ENCODE measurements at places on chromosomes 4 and X.

- DNase-seq: no peak
Measured at GRCh38 chrX:10636337-10636736, 16.0 kb upstream of the MID1 start.

DNA sequence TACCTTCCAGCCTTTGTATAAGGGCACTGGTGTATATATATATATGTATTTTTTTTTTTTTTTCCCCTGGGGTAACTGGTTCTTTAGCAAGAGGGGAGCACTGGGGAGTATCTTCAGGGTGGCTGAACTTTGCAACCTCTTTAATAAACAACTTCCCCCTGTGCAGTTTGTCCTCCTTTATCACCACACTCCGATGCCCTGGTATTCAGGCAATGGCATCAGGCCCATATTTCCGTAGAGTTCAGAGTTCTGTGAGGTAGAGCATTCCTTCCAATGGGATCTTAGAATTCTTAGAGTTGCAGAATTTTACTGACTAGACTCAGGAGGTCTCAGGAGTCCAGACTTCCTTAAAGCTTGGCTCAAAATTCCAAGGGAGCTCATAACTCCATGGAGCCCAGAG lies 24.6 kb downstream of the NYX start:
- DNase-seq: no peak

DNA sequence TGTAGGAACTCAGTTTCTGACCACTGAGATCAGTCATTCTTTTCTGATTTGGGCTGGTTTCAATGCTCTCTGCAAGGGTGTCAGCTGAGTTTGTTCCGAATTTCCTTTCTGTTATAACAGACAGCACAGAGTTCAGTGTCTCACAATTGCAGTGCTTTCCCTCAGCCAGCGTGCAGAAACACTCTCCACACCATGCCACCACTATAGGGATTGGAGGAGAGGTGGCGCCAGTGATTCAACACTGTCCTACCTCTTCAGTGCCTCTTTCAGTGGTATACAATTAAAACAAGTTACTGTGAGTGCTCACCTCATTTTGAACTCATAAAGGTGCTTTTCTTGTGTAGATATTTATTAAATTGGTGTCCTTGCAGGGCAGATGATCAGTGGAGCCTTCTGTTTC lies 413.2 kb upstream of the CXorf51B start:
- no peak for DNase-seq

GRCh38 chrX:9855561-9856283 lies 69.5 kb downstream of the SHROOM2 start:
- DNase-seq: no peak

DNA sequence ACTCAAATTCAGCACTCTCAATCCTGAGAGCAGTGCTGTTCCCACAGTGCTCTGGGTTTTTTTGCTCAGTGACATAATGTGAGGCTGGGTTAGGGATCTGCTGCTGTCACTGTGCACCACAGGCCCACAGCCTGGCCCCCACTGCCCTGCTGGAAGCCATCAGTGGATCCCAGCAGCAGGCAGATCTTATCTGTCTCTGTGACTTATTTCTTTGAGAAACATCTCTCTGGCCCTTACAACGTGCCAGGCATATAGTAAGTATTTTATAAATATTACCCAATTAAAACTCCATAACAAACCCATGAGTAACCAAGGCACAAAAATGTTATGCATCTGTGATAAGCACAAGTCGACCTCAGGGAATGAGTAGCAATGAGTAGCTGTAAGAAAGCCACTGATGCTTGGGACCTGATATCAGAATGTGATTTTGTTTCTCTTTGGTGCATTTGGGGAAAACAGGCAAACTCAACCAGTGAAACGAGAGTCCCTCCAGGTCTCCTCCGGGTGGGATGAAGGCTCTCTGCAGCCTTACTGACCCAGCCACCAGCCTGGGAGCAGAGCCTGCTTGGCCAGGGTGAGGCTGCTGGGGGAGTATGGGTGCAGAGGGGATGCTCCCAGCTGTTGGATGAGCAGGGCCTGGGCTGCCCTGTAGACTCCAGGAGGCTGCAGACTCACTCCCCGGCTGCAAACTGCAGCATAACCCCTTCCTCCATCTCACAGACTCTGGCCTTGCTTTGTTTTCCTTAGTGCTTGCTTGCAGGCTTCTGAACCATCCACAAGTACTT lies 172.7 kb upstream of the LNX1 start:
- no peak for DNase-seq

DNA sequence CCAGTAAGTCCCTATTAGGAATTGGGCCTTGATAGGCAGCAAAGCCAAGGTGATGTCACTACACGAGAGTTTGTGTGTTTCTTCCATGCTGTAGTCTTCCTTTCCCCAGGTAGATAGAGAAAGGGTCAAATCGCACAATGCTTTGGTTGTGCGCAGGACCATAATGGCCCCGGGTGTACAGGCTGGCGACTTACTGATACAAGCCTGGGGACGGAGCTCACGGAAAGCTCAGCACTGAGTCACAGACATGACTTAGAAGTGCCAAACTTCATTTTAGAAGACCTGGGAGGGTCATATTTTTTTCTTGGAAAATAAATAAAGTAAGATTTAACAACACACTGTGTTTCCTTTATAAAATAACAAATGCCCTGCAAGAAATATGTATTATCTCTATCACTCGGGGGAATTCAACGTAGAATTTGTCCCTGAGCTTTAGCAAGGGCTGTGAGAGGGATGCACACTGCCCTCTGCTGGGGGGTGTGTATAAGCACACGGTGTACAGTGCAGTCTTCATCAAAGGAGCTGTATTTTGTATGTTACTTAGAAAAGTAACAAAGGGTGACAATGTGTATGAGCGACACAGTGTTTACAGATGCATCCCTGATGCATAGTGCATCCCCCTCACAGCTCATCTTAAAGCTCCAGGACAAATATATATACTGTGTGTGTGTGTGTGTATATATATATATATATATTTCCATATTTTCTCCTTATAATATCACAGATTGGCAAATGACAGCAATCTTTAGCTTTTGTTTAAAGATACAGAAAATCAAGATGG lies 254.5 kb upstream of the VEGFC start:
- DNase-seq: peak; percentile 66

DNA sequence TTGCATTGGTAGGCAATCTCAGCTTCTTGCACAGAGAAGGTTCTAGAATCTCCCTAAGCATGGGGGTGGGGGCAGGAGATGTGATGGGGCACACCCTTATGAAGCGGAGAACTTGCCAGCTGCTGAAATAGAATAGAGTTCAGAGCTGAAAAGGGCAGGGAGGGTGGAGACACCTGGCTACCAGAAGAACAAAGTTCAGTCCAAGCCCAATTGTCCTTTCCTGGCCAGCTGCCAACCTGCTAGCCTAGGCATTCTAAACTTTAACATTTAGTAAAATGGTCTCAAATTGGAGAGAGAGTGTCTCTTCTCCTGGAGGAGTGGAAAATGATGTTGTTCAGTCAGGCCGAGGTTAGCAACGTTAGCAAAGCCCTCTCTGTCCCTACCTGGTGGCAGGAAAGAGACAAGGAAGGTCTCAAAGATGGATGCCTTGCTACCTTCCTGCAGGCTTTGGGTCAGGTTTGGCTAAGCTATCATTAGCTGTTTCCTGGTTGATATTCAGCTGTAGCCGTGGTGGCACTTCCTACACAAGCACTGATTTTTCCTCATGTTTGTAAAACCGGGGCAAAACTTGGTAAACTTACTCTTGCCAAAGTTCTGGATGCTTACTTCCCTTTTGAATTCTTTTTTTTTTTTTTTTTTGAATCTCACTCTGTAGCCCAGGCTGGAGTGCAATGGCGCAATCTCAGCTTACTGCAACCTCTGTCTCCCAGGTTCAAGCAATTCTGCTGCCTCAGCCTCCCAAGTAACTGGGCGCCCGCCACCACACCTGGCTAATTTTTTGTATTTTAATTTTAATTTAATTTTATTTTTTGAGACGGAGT lies 34.7 kb upstream of the NYX start:
- no peak for DNase-seq

DNA sequence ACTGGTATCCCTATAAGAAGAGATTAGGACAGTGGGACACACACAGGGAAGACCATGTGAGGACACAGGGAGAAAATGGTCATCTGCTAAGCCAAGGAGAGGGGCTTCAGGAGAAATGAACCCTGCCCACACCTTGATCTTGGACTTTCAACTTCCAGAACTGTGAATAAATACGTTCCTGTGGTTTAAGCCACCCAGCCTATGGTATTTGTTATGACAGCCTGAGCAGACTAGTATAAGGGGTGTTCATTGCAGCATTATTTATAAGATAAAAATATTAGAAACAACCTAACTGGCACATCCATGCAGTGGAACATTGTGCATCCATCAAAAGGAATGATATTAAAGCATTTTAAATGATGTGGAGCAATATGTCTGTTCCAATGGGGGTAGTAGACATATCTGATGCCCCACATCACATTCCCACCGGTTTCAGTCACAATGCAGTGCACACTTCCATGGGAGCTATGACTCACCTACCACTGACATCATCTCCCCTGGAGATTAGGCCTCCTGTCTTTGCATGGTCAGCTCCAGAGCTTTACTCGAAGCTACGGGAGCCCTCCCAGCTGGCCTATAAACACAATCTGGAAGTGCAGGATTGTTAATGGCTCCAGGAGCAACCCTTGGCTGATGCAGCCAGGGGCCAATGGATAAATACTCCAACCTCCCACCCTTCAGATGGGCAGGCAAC lies 38.9 kb upstream of the MAMLD1 start:
- DNase-seq: no peak

GRCh38 chr4:182825786-182826185 lies 91.4 kb downstream of the DCTD start:
- DNase-seq: no peak

- DNase-seq: no peak
Measured at GRCh38 chr4:176187624-176188023, 7.8 kb downstream of the SPATA4 start.

DNA sequence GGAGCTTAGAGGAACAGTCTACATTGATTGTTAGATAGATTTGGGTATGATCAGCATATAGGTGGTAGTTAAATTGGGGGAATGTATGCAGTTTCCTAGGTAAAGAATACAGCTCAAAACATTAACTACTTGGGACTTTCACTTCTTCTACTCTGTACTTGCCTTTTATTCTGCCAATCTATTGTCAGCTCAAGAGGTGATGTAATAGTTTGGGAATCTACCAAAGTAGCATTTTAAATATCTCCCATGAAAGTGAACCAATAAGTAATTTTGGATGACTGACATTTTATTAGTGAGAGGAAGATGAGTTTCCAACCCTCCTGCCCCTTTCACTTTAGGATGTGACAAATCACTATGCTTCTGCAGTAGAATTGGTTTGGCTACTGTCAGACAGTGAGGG lies 43.4 kb downstream of the NUDT6 start:
- no peak for DNase-seq

DNA sequence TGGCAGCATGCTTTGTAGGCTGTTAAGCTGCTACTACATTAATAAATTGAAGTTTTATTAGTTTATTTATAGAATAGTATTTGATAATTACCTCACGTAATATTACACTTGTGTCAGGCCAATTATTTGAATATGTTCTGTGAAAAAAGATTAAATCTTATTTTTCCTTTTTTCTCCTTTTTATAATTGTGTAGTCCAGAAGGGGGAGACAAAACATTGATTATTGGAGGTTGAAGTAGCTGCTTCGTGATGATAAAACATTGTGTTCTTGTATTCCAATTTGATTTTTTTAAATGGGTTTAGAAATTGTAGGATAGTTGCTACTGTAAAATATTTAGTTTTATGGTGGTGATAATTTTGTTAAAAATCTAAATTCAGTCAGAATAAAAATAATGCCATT lies 85.7 kb downstream of the DIAPH2 start:
- no peak for DNase-seq

DNA sequence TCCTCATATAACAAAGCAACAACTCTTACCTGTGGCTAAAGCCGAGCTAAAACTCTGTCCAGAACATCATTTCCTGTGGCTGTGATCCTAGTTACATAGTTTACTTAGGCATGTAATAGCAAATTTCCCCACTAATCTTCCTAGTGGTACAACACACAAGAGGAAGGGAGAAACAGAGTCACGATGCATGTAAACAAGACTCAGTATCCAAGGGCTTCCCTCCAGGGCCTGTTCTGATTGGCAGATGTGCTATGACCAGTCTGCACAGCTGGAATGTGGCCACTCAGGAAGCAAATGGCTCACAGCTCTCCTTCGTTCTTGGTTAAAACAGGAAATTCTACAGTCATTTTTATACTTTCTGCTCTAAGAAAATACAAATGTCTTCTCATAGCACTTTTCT lies 49.2 kb upstream of the PRSS48 start:
- DNase-seq: no peak

DNA sequence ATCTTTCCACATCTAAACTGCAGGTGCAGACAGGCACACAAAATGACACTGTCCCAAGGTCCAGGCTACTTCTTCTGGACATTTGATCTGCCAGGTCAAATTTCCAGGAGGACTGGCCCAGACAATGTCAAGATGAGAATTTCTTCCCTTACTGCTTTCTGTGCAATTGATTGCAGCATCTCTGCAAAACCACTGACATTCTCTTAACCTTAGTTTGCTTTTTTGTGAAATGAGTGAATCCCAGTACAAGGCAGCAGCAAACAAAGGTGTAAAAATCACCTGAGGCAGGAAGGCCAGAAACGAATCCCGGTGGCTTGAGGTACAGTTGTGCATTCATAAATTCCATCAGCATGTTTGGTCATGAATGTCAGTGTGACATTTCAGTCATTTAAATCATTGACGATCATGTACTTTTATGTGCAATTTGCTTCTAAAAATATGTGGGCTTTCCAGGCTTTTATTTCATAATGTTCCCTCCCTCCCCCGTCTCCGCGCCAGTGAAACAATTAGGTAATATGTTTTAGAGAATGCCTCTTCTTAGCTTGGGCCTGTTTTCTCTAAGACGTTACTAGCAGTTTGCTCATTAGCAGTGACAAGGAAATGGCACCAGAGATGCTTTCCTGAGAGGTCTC lies 39.1 kb downstream of the NHS start:
- DNase-seq: no peak

DNA sequence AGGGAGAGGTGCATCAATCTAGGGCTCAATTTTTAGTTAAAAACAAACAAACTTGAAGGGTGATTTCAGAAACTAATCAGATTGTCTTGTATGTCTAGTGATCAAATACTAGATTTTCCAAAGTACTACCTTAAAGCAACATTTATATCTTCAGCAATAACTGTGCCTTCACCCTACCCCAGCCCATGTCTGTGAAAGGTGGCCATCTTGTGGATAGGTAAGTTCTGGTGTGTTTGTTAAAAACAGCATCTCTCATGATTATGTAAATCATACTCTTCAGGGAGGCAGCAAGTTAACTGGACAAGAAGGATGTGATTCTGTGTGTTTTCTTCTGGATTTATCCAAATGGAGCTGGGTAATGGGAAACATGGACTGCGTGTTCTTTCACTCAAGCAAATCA lies 81.4 kb upstream of the ACSL1 start:
- no peak for DNase-seq

- DNase-seq: no peak
Measured at GRCh38 chr4:159178979-159179969, 76.4 kb downstream of the RAPGEF2 start.

DNA sequence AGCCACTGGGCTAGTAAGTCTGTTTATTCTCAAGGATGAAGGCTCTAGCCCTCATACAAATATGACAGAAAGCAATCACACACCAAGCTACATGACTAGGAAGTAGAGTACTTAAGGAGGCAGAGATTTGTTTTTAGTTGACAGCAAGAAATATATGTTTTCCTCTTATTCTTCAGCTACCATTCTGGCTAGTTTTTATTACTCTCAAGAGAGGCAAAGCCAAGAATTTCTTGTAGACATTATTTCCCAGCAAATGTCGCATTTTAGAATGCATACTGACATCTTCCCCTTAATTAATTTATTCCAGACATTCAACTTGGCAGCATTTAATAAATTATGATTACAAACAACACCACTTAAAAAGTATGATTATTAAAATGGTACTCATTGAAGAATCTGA lies 23.4 kb upstream of the FAM9C start:
- no peak for DNase-seq

Data from activated T-cell treated with anti-CD3 and anti-CD28 coated beads, Interleukin-2, amount 50 U/mL, for 48 hours (primary cell).